Vein endothelial cell (primary cell): ENCODE measurements at places on chromosomes 6 and 20. TPM values are rescaled to one million over a fixed set of nuclear protein-coding genes. Genes with fewer than 3 reads are reported as not detected.

C20orf204 gene
- total RNA-seq, result 3.6 and 3.9 TPM in 2 replicates

IRF4 gene
- 0.29 TPM in 1 of 2 replicates, not detected in the other for total RNA-seq

IRAK1BP1 gene
- 3.9 and 4.2 TPM in 2 replicates for total RNA-seq

DPPA5 gene
- not detected in 2 replicates for total RNA-seq

SAMD3 gene
- total RNA-seq, result not detected in 2 replicates

RBM24 gene
- total RNA-seq, result 1.3 and 4.0 TPM in 2 replicates

PCK1 gene
- not detected in 2 replicates for total RNA-seq

THBS2 gene
- 1.1 and 2.0 TPM in 2 replicates for total RNA-seq

DEFB116 gene
- total RNA-seq, result not detected in 2 replicates

ATP6V1G2 gene
- 0.33 and 1.2 TPM in 2 replicates for total RNA-seq

PIGU gene
- total RNA-seq, result 10.8 and 14.4 TPM in 2 replicates

SLC44A4 gene
- total RNA-seq, result under 0.01 and 0.29 TPM in 2 replicates

CCDC170 gene
- total RNA-seq, result under 0.01 and 0.57 TPM in 2 replicates

NRSN2 gene
- total RNA-seq, result 24.0 and 57.5 TPM in 2 replicates

SLC35A1 gene
- 12.7 and 13.4 TPM in 2 replicates for total RNA-seq

RPP21 gene
- total RNA-seq, result 22.4 and 34.3 TPM in 2 replicates

COL21A1 gene
- total RNA-seq, result 1.6 and 5.3 TPM in 2 replicates

C6orf163 gene
- total RNA-seq, result 2.9 and 3.8 TPM in 2 replicates

EZR gene
- 62.7 and 69.4 TPM in 2 replicates for total RNA-seq

CTAGE9 gene
- not detected in 2 replicates for total RNA-seq

F13A1 gene
- not detected in 2 replicates for total RNA-seq

PCIF1 gene
- 13.9 and 14.4 TPM in 2 replicates for total RNA-seq

TCF21 gene
- not detected in 2 replicates for total RNA-seq

ASIP gene
- total RNA-seq, result not detected in 2 replicates

RTF2 gene
- 72.5 and 75.3 TPM in 2 replicates for total RNA-seq

C6orf47 gene
- total RNA-seq, result 20.6 and 21.4 TPM in 2 replicates

LGSN gene
- total RNA-seq, result not detected in 2 replicates

DAAM2 gene
- total RNA-seq, result 0.10 and 0.33 TPM in 2 replicates

SLC22A3 gene
- total RNA-seq, result not detected in 2 replicates

ID4 gene
- not detected in 2 replicates for total RNA-seq

ENPP5 gene
- not detected in 2 replicates for total RNA-seq

ZC3H12D gene
- under 0.01 TPM in 1 of 2 replicates, not detected in the other for total RNA-seq

FANCE gene
- 6.8 and 7.2 TPM in 2 replicates for total RNA-seq

SRPK1 gene
- total RNA-seq, result 88.2 and 88.4 TPM in 2 replicates

MEP1A gene
- not detected in 2 replicates for total RNA-seq

ZNF391 gene
- total RNA-seq, result under 0.01 and 1.6 TPM in 2 replicates

AKAP12 gene
- 249 and 296 TPM in 2 replicates for total RNA-seq

MUC22 gene
- not detected in 2 replicates for total RNA-seq

KDM1B gene
- 9.5 and 10.5 TPM in 2 replicates for total RNA-seq

COL9A3 gene
- total RNA-seq, result 0.19 and 0.65 TPM in 2 replicates

TOX2 gene
- total RNA-seq, result 3.9 and 4.2 TPM in 2 replicates

GJE1 gene
- not detected in 2 replicates for total RNA-seq

EBF4 gene
- total RNA-seq, result 0.19 and 0.98 TPM in 2 replicates

PRRT1 gene
- total RNA-seq, result not detected in 2 replicates

NTSR1 gene
- not detected in 2 replicates for total RNA-seq

MEI4 gene
- under 0.01 TPM in 2 replicates for total RNA-seq

COL9A1 gene
- not detected in 2 replicates for total RNA-seq

RPP40 gene
- total RNA-seq, result 6.9 and 22.4 TPM in 2 replicates

NR2E1 gene
- total RNA-seq, result not detected in 2 replicates

NMBR gene
- total RNA-seq, result under 0.01 TPM in 1 of 2 replicates, not detected in the other

GSTA2 gene
- total RNA-seq, result not detected in 2 replicates

FAXC gene
- 0.19 and 0.65 TPM in 2 replicates for total RNA-seq

RNF182 gene
- 4.3 and 8.2 TPM in 2 replicates for total RNA-seq

MAPK13 gene
- total RNA-seq, result 3.3 and 4.9 TPM in 2 replicates

PROKR2 gene
- total RNA-seq, result not detected in 2 replicates
